ENCODE measurements at places on chromosomes 1 and 21.
A peak's percentile ranks its signal among the peaks of the same experiment; 100 is the strongest.

DNA sequence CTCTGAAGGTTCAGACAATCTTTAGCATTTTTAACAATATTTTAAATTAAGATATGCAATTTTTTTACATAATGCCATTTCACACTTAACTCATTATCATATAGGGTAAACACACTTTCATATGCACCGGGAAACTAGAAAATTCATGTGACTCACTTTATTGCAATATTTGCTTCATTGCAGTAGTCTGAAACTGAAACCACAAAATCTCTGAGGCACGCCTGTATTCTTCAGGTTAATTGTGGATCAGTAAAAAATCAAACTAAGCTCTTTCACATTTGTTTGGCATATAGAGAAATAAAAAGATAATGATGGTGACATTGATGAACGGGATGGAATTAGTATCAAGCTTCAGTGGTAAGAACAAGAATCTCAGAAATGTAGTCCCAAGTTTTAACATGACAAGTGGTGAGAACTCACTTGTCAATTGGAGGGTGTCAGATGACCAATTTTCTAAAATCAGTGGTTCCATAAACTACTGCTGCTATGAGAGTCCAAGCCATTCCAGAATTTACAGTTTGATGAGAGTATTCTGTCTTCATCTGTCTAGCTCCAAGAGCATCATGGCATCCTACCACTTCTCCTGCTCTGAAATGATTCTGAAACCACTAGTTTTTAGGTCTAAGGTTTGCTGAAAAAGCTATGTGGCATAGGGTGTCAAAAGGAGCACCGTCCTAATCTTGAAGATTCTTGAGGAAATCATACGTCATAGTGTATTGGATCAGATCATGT lies 281.0 kb downstream of the PTPRC start:
- no peaks in the 10 kb centered on the region for H3K27me3 ChIP-seq
- H3K27ac ChIP-seq = no peak overlapping the region
- DNase-seq = no peak
- H3K4me1 ChIP-seq = no peaks in the 10 kb centered on the region
- no peaks in the 10 kb centered on the region for H3K36me3 ChIP-seq

GRCh38 chr1:196442366-196442765 lies 165.9 kb downstream of the KCNT2 start:
- no peaks in the 10 kb centered on the region for H3K4me1 ChIP-seq
- no peak overlapping the region for H3K4me3 ChIP-seq
- H3K36me3 ChIP-seq = no peaks in the 10 kb centered on the region
- no peaks in the 10 kb centered on the region for H3K27me3 ChIP-seq
- H3K27ac ChIP-seq = no peak overlapping the region

DNA sequence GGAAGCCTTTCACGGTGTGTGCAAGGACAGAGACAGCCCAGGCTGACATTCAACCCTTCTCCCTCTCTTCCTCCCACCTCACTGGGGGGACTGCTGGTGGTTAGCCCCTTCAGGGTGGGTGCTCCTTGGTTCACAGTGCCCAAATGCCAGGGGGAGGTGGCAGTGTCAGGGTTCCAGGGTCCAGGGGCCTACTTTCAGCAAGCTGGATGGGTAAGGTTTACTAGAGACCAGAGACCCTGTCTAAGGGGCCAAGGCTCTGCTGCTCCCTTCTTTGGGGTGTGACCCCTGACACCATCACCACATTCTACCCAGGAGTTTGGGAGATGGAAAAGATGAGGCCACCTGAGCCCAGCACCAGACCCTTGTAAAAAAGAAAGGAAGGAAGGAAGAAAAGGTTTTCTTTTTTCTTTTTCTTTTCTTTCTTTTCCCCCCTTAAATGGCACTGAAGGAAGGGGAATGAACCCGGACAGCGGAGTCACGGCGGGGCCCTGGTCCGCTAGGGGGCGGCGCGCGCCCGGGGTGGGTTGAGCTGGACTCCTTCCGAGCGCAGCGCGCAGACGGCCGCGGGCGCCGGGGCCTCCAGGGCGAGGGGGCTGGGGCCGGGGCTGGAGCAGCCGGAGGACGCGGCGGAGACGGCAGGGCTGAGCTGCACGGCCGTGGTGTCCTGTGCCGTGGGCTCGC lies 18.8 kb downstream of the KNCN start:
- peaks cover 2% of the 10 kb centered on the region for H3K4me1 ChIP-seq

- H3K27ac ChIP-seq = no peak overlapping the region
- H3K4me3 ChIP-seq = no peak overlapping the region
- no peaks in the 10 kb centered on the region for H3K27me3 ChIP-seq
- no peaks in the 10 kb centered on the region for H3K4me1 ChIP-seq
- no peak for DNase-seq
- no peaks in the 10 kb centered on the region for H3K36me3 ChIP-seq
Measured at GRCh38 chr1:25572107-25572506, 28.7 kb downstream of the LDLRAP1 start.

DNA sequence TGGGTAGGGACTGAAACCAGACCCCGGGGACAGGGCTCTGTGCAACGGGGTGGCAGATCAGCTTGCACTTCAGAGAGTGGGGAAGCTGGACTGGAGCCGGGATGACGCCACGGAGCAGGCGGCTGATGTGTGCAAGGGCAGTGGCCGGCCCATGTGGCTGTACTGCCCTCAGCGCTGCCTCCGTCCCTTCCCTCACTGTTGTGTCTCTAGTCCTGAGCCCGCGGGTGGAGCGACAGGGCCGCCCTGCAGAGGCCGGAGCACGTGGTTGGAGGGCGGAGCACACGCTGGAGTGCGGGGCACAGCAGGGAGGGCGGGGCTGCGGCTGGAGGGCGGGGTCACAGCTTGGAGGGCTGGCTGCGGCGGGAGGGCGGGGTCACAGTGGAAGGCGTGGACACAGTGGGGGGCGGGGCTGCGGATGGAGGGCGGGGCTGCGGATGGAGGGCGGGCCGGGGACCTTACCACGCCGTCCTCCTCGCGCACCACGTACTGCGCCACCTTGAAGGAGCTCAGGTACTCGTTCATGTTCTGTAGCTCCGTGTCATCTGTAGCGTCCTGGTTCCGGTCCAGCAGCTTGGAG lies 52.4 kb downstream of the CHD5 start:
- 0 out of 2 replicates have a peak overlapping the region, but pooled peaks have one; percentile 16 for H3K4me3 ChIP-seq
- no peaks in the 10 kb centered on the region for H3K27me3 ChIP-seq
- no peak for DNase-seq
- H3K27ac ChIP-seq = no peak overlapping the region

DNA sequence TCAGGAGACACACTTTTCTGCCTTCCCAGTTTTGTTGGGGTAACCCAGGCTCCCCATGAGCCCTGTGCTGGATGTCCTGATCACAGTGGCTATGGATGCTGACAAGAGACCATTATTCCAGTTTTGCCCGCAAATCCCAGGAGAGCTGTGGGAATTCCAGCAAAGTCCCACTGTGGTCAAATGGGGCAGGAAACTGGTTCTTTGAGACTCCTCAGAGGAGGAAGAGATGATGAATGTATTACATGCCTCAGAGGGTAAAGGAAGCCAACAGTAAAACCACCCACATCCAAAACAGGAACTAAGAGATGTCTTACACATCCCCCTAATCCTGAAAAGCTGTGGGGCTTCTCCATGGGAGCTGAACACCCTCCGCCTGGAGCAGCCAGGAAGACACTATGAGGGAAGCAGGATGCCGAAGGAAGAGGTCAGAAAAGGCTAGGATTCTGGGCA lies 12.8 kb upstream of the MPZL1 start:
- no peaks in the 10 kb centered on the region for H3K36me3 ChIP-seq
- H3K27ac ChIP-seq = no peak overlapping the region
- H3K4me1 ChIP-seq = peaks cover 3% of the 10 kb centered on the region
- no peaks in the 10 kb centered on the region for H3K27me3 ChIP-seq
- no peak for DNase-seq
